Activated CD4-positive, CD25-positive, alpha-beta regulatory T cell (primary cell): ENCODE measurements at places on chromosomes 1 and 21.

DNA sequence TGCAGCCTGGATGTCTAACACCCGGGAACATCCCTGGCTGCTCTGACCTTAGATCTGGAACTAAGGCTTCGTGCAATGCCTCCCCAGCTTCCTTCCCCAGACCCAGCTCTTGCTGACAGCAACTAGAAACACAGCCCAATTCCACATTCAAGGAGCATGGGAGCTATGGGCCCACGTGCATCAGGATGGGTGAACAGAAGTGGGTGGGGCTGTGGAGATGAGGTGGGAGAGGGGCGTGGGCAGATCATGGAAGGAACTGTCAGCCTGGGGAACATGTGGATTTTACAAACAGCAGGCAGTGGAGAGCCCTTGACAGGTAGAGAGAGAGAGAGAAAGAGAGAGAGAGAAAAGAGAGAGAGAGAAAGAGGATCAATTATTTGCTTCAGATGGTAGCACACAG lies 231.6 kb downstream of the MATN1 start:
- no peak for DNase-seq

- no peak for DNase-seq
These were observed 22.4 kb upstream of the BTG2 start for GRCh38 chr1:203282720-203283542.

GRCh38 chr1:52145137-52145536 lies 3.2 kb downstream of the ZFYVE9 start:
- no peak for DNase-seq

DNA sequence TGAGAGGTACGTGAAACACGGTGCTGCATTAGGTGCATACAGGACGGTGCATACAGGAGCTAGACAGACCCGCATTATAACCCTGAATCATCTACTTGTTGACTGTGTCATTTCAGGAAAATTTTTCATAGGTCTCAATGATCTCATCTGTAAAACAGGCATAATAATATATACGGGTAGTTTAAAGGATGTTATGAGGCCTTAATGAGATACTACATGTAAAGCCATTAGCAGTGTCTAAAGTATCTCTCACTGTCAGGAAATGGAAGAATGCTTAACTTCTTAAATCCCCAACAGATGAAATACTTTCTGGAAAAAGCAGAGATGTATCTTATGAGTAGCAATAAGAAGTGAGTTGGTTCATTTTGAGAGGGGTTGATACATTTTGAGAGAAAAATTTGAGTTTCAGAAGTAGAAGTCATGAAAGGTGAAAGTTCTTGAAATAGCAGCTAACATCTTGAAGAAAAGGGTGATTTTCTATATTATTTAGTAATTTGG lies 669.6 kb downstream of the PTPRC start:
- no peak for DNase-seq

GRCh38 chr1:38776466-38777065 lies 83.0 kb downstream of the RRAGC start:
- DNase-seq, result no peak
